ENCODE measurements at places on chromosomes 2 and 18.

- no peak for DNase-seq
These were observed 34.3 kb downstream of the MSH2 start for GRCh38 chr2:47437287-47437686.

- DNase-seq, result peak; percentile 40
These were observed 2.4 kb upstream of the DTNA start for GRCh38 chr18:34707670-34708069.

GRCh38 chr18:67072791-67073190, 443.7 kb downstream of the DSEL start:
- no peak for DNase-seq

- peak; percentile 99 for DNase-seq
These were observed 8.5 kb upstream of the NARS1 start for GRCh38 chr18:57630002-57630753.

GRCh38 chr2:101625387-101625786, 72.1 kb upstream of the MAP4K4 start:
- DNase-seq, result no peak

- DNase-seq, result peak; percentile 67
These were observed 2.0 kb downstream of the LYPD6B start for GRCh38 chr2:149040451-149040850.

- DNase-seq, result no peak
These were observed 6.7 kb downstream of the INO80C start for GRCh38 chr18:35490894-35491699.

DNA sequence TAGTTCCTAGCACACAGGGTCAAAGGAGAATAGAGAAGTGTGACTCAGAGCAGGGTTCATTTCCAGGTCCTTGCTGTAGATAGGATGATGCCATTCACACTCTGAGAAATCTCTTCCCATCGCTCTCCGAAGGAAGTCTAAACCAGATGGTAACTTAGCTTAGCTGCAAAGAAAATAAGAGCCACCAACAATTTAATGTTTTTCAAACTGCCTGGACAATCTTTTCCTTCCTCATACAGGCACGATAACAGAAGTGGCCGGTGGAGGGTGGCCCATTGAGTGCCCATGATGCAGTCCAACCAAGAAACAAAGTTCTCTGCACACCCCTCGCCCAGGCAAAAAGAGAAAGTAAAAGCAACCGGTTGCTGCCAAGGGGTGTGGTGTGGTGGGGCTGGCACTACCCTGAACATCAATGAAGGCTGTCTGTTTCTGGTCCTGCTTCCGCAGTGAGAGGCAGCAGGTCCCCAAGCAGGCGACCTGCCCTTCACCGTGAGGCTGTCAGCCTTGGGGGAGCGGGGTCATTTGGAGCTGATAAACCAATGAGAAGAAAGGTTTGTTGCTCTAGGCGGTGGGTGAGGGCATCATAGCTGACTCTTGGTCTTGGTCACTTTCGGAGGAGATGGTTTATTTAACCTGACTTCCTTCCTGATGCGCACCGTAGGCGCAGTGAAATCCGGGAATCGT, 105.6 kb upstream of the CD302 start:
- no peak for DNase-seq

GRCh38 chr2:236971131-236971821, 114.4 kb upstream of the COPS8 start:
- no peak for DNase-seq

GRCh38 chr18:56089612-56090258, 501.7 kb upstream of the TCF4 start:
- DNase-seq, result no peak

- DNase-seq, result peak; percentile 20
These were observed 49.6 kb upstream of the SLC5A7 start for GRCh38 chr2:107936433-107937359.

GRCh38 chr2:109123586-109124201, 5.3 kb upstream of the SH3RF3 start:
- DNase-seq, result no peak

GRCh38 chr18:75070625-75071483, 138.1 kb downstream of the PTGR3 start:
- DNase-seq, result peak; percentile 48

DNA sequence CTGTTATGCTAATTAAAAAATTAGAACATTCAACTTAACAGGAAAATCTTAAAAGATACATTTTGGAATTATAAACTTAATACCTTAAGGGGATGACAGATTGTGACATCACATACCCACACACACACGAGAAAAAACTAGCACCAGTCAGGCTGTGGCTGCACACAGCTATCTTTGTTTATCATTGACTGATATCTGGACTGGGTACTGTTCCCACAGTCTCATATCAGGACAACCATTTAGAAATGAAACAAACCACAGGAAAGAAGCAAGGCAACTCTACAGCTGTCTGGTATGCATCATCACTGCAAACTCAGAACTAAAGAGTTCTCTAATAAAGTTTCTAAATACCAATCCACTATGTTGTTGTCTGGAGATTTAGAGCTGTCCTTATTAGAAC, 210.9 kb upstream of the SMAD7 start:
- DNase-seq, result no peak

DNA sequence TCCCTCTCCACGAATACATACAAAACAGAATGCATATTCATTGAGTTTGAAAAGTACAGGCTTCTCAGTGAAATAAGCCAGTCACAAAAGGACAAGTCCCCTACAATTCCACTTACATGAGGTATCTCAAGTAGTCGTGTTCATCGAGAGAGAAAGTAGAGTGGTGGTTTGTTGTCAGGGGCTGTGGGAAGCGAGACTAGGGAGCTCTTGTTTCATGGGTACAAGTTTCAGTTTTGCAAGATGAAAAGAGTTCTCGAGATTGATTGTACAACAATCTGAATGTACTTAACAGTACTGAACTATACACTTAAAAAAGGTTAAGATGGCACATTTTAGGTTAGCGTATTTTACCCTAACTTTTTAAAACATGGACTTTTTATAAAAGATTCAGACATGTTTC, 71.5 kb upstream of the TTC39C start:
- no peak for DNase-seq

DNA sequence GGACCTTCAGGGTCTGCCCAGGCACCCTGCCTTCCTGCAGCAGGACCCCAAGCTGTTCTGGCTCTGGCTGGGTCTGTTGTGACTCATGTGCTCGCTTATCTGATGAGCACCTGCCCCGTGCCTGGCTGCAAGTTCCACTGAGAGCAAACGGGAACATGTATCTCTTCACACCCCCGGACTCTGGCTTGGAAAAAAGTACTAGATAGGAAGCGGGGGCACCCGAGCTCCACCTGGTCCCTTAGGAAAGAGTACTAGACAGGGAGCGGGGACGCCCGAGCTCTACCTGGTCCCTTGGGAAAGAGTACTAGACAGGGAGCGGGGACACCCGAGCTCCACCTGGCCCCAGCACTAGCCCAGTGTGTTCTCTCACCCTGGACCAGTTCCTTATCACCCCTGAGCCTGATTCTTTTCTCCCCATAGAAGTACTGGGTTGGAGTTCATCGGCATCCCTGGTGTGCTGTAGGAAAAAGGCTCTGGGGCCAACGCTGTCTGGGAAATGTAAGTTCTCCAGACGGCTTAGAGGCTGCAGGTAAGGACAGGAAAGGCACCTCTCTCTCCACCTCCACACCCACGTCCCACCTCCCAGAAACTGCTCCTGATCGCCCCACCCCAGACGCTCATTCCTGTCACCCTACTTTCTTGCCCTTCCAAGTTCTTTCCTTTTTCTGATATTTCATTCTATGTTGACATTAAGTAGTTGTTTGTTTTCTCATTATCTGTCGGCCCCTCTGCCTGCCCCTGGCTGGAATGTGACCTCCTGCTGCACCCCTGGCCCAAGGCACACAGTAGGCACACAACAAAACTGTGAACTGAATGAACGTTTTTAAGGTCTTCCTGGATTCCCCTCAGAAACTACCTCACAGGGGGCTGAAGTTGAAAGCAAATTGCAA, 40.2 kb downstream of the HDAC4 start:
- DNase-seq, result no peak

DNA sequence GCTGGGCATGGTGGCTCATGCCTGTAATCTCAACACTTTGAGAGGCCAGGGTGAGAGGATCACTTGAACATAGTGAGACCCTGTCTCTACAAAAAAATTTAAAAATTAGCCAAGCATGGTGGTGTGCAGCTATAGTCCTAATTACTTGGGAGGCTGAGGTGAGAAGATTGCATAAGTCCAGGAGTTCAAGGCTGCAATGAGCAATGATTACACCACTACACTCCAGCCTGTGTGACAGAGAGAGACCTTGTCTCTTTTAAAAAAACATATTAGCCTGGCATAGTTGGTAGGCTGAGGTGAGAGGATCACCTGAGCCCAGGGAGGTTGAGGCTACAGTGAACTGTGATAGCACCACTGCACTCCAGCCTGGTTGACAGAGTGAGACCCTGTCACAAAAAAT, 13.7 kb downstream of the TRAPPC8 start:
- DNase-seq, result no peak

GRCh38 chr2:54048117-54048785, 67.2 kb upstream of the ACYP2 start:
- no peak for DNase-seq

DNA sequence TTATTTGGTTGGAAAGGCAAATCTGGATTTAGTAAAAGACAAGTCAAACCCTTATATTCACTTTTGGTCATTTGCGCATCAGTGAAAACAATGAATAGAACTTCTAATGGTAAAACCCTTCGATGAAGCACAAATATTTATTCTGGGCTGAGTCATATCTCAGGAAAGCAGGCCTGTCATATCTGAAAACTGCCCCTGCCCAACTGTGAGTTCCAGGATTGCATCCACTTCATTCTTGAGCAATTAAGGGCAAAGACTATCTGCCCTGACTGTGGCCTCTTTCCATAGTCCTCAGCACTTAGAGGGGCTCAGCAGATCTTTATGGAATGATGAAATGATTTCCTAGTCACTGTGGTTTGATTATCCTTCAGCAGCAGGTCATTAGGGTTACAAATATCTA, 795.2 kb upstream of the ID2 start:
- DNase-seq, result no peak

- DNase-seq, result peak; percentile 62
These were observed 50.0 kb downstream of the HDHD2 start for GRCh38 chr18:47100212-47100831.

GRCh38 chr2:154291511-154291910, 407.0 kb upstream of the KCNJ3 start:
- no peak for DNase-seq

DNA sequence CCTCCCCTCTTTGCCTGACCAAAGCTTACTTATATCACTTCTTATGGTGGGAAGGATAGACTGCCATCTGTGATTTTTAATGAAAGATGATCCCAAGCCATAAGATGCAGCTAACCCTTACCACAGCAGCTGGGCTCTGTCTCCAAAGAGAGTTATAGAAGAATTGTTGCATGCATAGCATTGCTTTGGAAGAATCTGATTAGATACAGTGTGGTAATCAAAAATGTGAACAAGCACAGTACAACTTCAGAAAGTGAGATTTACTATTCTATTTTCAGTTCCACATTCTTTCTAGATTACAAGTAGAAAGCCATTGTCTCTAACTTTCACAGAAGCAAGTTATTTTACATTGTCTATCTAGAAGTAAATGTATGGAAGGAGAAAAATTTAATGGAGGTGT, 129.0 kb upstream of the ACVR2A start:
- no peak for DNase-seq

DNA sequence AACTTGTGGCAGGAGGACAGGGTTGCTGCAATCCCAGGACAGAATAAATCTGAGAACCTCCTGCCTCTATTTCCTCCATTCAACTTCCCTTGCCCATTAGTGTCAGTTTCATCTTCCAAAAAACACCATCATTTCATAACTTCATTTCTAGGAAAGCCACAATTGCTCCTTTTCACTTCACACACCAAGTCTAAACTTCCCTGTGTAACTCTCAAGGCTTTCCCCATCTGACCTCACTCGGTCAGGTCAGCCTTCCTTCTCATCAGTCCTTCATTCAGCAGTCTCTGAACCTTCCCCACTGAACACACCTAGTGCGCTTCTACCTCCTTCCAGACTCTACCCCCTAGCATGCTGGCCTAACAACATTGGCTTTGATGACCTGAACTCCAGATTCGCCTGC, 35.8 kb downstream of the TCF7L1 start:
- no peak for DNase-seq

DNA sequence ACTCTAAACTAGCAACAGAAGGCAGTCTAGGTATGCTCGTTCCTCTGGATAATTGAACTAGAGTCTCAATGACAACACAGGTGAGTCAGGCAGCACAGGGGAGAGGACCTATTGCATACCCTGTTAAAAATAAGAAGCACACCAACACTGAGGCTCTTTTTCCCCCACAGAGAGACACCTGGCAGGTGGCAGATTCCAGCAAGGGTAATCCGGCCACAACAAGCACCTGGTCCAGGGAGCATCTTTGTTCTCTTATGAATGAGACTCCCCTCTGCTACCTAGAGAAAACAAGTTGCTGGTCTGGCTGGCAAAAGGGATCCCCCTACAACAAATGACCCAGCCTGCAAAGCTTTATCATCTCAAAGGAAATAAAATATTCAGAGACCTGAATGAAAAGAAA, 508.9 kb upstream of the POU3F3 start:
- DNase-seq, result no peak

DNA sequence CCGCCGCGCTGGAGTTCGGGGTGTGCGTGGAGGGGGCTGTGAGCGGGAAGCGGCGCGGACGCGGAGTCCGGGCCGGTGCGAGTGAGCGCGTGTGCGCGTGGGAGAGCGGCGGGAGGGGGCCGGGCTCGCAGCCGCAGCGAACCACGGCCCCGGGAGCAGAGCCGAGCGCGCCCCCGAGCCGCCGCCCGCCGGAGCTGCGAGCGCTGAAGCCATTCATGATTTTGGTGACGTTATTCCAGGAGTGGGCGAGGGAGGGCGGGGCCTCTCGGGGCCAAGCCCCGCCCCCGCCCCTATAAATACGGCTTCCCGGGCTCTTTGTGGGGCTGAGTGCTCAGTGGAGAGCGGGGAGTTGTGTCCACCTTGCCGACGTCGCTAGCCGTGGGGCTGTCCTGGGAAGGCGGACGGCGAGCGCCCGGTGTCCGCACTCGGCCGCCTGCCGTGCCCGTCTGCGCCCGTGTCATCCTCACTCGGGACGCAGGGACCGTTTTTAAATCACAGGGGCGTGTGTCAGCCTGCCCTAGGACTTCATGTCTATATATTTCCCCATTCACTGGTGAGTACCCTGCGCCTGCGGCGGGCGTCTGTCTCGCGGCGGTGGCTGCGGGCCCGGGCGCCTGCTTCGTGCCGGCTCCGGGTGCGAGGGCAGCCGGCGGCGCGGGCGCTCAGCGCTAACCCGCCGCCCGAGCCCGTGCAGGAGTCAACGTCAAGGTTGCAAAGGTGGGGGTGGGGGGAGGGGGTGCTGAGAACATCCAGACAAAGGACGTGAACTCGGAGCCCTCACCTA, at the start of gene LBH:
Gene LBH (plus strand): TSS at position 323 of the 784 bp plus-strand sequence. CDS start 205 bp downstream, at position 528.
- DNase-seq, result peak; percentile 92

- no peak for DNase-seq
These were observed 358.4 kb upstream of the SALL3 start for GRCh38 chr18:78621141-78621755.

DNA sequence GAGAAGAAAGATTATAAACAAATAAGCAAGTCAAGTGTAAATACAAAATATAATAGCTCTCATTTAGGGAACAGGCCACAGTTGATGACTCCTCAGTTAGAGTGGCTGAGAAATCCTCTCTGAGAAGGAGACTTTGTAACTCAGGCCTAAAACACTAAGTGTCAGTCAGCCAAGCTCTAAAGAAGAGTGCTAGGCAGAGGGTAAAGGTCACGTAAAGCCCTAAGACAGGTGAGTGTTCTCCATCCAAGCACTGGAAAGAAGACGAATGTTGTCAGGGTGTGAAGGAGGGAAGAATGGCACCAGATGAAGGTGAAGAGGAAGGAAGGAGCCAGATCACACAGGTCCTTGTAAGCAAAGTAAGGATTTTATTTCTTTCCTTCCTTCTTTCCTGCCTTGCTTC, 24.3 kb downstream of the ERMN start:
- DNase-seq, result no peak

Measured in testis (tissue), 5 donors.